ENCODE measurements at places on chromosomes 2 and 18. TPM values are rescaled to one million over a fixed set of nuclear protein-coding genes. Genes with fewer than 3 reads are reported as not detected.

SP5 gene
- total RNA-seq, result 0.82 TPM

ESPNL gene
- under 0.01 TPM for total RNA-seq

TAF4B gene
- total RNA-seq, result 2.0 TPM

FOXI3 gene
- total RNA-seq, result 0.41 TPM

TRIM43 gene
- total RNA-seq, result not detected

CFAP65 gene
- total RNA-seq, result 0.82 TPM

PCARE gene
- not detected for total RNA-seq

TUBB6 gene
- total RNA-seq, result 33.0 TPM

GALR1 gene
- under 0.01 TPM for total RNA-seq

MC4R gene
- total RNA-seq, result 3.3 TPM

RRM2 gene
- total RNA-seq, result 4.1 TPM

DYNAP gene
- total RNA-seq, result not detected

GRCh38 chr18:22279741-22280452, 110.5 kb downstream of the GATA6 start:
- no peak for DNase-seq

GRCh38 chr18:23228102-23229061, 93.1 kb downstream of the CABLES1 start:
- no peak for DNase-seq

DNA sequence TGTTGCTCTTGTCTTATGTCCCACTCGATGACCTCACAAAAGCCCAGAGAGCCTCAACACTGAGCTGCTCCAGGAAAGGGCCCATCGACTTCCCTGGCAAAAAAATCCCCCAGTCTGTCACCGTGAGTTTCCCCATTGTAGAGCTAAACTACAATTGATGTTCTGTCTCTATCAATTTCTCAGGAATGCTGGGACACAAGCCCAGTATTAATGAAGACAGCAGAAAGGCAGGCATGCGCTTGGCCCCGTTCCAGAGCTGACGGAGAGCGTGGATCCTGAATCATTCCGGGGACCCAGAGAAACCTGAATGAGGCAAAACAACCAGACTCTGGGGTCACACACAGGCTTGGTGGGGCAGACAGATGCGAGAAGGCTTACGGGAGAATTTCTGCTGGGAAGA, 146.9 kb downstream of the TTC32 start:
- no peak for DNase-seq

- no peak for DNase-seq
These were observed 26.7 kb downstream of the RAMP1 start for GRCh38 chr2:237885931-237886684.

DNA sequence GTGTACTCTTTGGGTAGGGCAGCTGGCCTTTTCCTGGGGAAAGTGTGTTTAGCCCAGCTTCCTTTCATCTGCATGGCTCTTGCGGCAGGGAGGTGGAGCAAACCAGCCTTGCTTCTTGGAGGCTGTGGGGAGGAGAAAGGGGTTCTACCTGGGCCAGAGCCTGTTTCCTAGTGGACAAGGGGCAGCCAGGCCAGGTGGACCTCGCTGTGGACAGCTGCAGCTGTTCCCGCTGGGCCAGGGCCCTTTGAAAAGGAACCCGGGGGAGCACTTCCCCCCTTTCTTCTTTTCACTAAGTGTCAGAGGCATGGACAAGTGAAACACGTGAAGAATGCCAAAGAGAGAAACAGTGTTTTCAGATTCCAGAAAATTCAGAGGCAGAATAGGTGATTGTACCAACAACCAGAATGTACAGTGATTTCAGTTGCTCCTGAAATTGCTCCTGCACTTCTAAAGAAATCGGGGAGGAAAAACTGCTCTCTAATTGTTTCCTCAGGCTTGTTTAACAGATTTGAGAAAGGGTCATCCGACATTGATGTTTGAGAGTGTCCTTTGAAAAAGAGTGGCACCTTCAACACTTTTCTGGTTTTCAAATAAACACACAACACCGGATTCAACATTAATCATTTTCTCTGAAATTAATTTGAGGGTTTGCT, 3.9 kb downstream of the GLI2 start:
- DNase-seq, result no peak

DNA sequence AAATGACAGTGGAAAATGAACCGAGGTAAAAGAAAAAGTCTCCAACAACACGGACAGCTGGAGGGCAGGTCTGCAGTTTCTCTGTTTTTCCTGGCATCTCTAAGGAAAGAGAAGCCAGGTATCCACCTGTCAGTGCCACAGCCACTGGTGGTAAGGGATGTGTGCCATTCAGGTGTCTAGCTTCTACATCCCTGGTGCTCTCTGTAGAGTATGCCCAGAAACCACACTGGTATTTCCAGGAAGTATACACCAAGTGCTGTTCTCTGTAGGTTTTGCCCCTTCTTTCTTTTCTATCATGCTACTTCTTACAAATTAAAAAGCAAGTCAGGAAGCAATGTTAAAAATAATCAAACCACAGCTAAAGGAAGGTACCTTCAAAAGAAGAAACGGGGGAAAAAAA, 7.6 kb upstream of the AGFG1 start:
- DNase-seq, result no peak

DNA sequence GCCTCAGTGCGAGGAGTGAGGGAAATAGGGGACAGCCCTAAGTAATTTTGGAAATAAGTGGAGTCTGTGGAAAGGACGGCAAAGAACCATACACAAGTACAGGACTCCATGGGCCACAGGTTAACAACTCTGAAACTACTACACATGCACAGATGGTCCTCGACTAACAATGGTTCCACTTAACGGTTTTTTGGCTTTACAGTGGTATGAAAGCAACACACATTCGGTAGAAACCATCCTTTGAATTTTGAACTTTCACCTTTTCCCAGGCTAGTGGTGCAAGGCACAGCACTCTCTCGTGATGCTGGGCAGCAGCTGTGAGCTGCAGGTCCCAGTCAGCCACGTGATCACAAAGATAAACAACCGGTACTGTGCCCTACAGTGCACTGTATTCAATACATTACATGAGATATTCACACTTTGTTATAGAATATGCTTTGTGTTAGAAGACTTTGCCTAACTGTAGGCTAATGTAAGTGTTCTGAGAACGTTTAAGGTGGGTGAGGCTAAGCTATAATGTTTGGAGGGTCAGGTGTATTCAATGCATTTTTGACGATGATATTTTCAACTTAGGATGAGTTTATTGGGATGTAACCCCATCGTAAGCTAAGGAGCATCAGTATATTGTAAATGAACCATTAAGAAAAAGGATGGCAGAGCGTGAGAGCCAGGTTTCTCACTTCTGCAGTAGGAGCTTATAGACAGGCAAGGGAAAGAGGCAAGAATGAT, 44.6 kb downstream of the TBC1D8 start:
- no peak for DNase-seq

- DNase-seq, result no peak
These were observed 805 bp downstream of the CIDEA start for GRCh38 chr18:12254820-12255511.

DNA sequence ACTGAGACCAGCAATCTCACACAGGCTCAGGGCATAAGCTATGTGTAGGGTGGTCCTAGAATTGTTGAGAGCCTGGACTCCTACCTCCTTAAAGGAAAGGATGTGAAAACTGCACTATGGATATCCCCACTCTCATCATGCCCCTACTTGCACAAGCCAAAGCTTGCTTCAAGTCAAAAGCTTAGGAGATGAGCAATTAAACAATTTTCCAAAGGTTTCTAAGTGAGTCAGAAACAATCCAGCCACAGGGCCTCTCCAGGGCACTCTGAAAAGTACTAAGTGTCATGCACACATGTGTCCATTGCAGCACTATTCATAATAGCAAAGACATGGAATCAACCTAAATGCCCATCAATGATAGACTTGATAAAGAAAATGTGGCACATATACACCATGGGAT, 215.4 kb downstream of the AFF3 start:
- no peak for DNase-seq

- DNase-seq, result no peak
These were observed 33.0 kb upstream of the DLX1 start for GRCh38 chr2:172052000-172052983.

DNA sequence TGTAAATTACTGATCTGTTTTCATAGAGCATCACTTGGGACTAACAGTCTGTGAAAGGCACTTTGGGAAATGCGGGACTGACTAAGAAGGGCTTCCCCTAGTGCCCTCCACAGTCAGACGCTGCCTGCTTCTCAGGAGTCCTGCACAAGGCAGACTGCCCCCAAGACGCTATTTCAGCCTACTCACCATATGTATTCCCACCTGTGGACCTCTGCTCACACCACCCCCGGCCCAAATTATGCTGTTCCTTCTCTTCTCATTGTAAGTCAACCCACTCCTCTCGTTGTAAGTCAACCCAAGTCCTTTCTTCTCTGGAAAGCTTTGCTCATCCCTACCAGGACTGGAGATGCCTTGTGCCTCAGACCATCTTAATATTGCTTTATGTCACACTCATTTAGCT, 175.3 kb downstream of the GFPT1 start:
- no peak for DNase-seq

- no peak for DNase-seq
These were observed 185.2 kb upstream of the LRRTM1 start for GRCh38 chr2:80489717-80490116.

GRCh38 chr2:55311444-55311870, 42.4 kb upstream of the MTIF2 start:
- DNase-seq, result no peak

DNA sequence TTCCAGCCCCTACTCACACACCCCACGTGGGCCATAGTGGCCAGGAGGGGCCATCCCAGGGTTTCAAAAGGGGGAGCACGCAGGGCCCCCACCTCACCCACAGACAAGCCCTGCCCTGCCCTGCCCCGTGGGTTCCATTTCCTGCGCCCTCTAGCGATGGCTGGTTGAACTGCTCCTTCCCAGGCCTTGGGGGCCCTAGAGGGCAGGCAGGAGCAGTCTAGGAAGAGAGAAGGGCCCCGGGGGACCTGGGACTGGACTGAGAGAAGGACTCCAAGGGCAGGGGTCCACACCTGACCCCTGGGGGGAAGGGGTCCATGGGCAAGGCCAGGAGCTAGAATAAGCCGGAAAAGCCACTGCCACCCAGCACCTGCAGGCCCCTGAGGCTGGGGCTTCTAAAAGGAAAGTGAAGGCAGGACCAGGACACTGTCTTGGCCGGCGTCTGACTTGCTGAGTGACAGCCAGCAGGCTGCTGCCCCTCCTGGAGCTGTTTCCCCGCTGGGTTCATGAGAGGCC, 10.1 kb downstream of the CYP26B1 start:
- peak; percentile 81 for DNase-seq

DNA sequence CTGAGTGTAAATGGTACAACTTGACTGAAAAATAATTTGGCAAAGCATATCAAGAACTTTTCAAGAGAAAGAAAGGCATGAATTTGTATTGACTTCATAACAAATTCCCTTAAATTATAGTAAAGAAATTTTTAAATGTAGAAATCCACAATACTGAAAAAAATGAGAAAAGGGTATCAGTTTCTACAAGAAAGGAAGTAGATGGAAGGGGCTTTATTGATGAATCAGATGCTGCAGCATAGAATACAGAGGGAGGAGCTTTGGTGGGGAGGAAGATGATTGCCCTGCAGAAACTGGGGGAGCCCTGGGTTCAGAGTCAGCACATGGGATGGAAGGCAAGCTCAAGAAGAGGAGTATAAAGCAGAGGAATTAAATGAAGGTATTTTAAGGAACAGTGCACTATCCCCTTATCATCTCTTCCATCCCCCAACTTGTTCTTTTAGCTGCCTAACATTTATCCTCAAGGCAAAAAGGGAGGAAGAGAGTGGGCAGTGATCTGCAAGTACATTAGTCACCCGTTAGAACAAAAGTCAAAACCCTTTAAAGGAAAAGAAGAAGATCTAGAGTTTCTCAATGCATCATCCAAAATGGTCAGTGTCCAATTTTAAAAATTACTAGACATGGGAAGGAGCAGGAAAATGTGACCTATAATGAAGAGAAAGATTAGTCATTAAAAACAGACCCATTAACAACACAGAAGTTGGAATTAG, 77.7 kb downstream of the KCTD18 start:
- DNase-seq, result no peak

- DNase-seq, result no peak
These were observed 3.1 kb upstream of the ABCB11 start for GRCh38 chr2:169034256-169034655.

DNA sequence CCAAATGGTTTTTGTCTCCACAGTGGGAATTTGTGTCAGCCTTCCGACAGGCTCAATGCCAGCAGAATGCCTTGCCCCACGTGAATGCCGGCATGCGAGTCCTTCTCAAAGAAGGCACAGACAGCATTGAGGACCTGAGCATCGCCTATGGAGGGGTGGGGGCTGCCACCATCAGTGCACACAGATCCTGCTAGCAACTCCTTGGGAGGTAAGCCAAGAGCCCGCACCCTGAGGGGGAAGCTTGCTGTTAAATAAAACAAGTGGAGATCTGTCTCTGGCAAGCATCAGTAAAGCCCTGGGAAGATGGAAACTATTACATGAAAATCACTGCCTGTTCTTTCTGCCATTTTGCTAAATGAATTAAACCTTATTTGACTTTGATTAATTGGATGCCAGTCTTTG, 67.5 kb upstream of the BZW1 start:
- no peak for DNase-seq

- no peak for DNase-seq
These were observed 20.2 kb downstream of the CHRNA1 start for GRCh38 chr2:174744111-174744510.

DNA sequence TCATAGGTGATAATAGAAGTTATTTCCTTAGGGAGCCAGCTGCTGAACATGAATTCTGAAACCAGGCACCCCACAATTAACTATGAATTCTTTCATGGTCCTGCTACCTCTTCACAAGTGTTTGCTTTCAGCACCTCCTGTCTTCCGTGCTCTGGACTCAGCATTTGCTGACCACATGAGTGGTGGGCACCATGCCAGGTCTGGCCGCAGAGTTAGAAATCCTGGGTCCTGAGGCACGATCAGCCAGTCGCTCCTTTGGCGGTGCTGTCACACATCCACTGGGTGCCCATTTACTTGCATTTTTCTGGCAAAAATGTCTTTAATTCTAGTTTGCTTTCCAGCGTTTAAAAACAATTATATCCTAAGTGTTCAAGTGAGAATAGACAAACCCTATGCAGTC, 196.4 kb upstream of the PXDN start:
- DNase-seq, result no peak

GRCh38 chr2:240909216-240909974, 3.3 kb downstream of the CROCC2 start:
- no peak for DNase-seq

GRCh38 chr2:46167924-46168323, 129.3 kb upstream of the EPAS1 start:
- DNase-seq, result no peak

All from frontal cortex (tissue), 4 donors.